Adrenal gland (tissue), 19 donors: ENCODE measurements at places on chromosomes 7 and 10. TPM values are rescaled to one million over a fixed set of nuclear protein-coding genes. Genes with fewer than 3 reads are reported as not detected.

The NEBL gene
- 6.0 TPM for total RNA-seq

The GHRHR gene
- total RNA-seq = 0.33 TPM

The RAB19 gene
- total RNA-seq = not detected

The GIMAP7 gene
- 24.8 TPM for total RNA-seq

The KLF6 gene
- 61.4 TPM for total RNA-seq

The CFAP69 gene
- total RNA-seq = 5.6 TPM

The PHKG1 gene
- 4.2 TPM for total RNA-seq

The NUTM2A gene
- 1.1 TPM for total RNA-seq

The INHBA gene
- 0.64 TPM for total RNA-seq

The NEUROG3 gene
- not detected for total RNA-seq

The C7orf57 gene
- not detected for total RNA-seq

GRCh38 chr7:132592936-132593335 is 16.7 kb upstream of the PLXNA4 start:
- no peak for DNase-seq

DNA sequence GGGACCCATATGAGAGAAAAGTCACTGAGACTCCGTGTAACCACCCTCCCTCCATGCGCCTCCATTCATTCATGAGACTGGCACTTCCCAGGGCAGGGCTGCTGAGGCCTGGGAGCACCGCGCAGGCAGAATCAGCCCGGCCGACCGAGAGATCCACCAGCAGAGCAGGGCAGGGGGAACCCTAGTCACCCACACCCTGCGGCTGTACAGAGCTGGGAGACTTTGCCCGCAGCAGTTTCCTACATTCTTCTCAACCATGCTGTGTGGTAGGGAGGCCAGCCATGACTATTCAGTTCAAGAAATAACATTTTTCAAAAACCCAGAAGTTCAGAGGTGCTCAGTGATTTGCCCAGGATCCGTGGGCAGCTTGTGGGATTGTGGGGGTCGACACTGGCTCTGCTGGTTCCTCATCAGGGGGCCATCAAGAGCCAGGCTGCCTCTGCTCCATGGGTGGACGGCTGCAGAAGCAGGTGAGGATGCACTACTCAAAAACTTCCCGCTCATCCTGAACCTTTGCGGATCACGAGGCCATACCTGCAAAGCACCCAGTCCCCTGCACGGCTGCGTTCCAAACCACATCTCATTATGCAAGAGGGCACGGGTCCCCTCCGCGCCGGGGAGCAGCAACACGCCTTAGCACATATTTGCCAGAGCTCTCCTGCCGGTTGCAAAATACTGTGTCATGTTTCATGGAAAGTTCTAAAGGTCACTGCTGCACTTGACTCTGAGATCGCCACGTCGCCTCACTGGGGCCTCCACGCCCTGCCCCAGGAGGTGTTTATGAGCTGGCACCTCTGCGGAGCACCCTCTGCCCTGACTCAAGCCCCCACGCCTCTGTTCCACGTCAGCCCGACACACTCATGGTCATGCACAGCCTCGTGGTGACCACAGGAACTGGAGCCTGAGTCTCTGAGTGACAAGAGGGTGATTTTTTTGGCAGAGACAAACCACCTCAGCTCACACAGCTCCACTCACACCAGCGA is 132.0 kb downstream of the PRKAG2 start:
- DNase-seq = peak; percentile 25

GRCh38 chr10:31353574-31353973 is 34.6 kb downstream of the ZEB1 start:
- no peak for DNase-seq

DNA sequence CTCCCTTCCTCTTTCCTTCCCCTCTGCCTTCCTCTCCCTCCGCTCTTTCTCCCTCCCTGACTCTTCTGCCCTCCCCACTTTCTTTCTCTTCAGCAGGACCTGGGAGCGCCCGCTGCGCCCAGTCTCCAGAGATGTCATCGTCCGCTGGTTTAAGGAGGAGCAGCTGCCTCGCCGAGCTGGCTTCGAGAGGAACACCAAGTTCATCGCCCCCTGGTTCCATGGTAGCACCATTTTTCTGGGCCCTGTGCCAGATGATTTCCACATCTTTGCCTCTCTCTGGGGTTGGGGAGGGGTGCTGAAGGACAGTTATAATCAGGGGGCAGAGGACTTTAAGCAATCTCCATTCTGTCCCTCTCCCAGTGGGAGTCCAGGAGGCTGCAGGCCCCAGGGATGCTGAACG is 71.6 kb downstream of the SH2D4B start:
- peak; percentile 7 for DNase-seq

- DNase-seq = no peak
Observed at GRCh38 chr7:111026343-111026742, 64.6 kb upstream of the LRRN3 start.

DNA sequence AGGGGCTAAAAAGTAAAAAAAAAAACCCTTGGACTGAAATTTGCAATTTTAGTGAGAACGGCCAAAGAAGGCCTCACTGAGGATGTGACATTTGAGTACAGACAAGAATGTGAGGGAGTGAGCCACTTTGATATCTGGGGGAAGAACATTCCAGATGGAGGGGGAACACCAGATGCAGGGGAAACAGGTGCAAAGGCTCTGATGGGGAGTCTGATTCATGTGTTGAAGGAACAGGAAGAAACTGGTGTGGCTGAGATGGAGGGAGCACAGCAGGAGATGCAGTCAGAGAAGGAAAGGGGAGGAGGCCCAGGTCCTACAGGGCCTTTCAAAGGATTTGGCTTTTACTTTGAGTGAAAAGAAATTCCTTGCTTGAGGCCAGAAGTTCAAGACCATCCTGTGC is 615.7 kb upstream of the NRP1 start:
- DNase-seq = no peak

DNA sequence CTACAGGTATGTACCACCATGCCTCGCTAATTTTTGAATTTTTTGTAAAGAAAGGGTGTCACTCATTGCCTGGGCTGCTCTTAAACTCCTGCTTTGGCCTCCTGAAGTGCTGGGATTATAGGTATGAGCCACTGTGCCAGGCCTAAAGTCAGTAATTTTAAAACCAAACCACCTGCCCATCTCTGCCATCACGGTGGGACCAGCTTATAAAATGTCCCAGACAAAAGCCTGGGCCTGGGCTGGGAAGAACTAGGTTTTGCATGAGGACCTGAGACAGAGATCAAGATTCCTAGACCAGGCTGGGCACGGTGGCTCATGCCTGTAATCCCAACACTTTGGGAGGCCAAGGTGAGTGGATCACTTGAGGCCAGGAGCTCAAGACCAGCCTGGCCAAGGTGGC is 395.6 kb downstream of the CALN1 start:
- DNase-seq = no peak

DNA sequence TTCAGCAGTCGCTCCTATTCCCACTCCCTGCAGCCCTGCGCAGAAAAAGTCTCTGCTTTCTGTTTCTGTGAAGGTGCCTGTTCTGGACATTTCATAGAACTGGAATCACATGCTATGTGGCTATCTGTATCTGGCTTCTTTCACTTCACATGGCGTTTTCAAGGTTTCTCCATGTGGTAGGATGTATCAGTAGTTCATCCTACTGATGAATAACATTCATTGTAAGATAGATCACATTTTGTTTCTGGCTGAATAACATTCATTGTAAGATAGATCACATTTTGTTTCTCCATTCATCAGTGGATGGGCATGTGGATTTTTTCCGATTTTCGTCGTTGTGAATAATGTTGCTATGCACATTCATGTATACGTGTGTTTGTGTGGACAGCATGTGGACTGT is 44.5 kb downstream of the HSPA12A start:
- DNase-seq = no peak

DNA sequence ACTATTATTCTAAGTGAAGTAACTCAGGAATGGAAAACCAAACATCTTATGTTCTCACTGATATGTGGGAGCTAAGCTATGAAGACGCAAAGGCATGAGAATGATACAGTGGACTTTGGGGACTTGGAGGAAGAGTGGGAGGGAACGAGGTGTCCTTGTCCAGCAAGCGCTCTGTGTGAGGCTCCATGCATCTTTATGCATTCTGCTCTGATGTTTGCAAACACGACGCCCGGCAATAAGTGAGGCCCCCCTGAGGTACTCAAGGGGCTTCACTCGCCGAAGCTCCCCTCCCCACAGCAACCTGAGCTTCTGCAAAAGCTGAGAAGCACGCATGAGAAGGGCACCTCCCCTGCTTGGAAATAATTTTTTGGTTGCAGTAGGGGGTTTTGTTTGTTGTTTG is 103.3 kb downstream of the LHPP start:
- no peak for DNase-seq

DNA sequence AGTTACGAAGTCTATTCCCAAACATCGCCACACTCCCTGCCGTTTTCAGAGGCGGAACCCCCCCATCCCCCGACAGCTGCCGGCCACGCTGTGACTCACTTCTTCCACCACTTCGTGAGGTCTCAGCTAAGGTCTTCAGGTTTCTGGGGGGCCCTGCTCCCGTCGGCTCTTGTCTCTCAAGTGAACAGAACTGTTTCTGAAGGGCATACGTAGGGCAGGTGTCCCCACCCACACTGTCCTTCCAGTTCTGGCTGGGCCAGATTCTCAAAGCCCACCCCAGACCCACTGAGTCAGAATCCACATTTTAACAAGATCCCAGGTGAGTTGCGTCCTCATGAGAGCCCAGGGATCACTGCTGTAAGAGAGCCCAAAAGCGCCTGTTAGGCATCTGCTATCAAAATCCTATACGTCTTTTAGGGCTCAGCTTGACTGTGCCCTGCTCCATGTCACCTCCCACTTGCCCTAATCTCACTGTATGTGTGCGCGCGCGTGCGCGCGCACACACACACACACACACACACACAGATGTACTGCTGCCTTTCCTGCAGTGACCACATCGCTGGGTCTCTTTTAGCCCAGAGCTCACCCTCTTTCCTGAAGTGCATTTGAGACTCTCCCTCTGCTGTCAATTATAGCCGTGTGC is 78.8 kb downstream of the PROSER2 start:
- no peak for DNase-seq

DNA sequence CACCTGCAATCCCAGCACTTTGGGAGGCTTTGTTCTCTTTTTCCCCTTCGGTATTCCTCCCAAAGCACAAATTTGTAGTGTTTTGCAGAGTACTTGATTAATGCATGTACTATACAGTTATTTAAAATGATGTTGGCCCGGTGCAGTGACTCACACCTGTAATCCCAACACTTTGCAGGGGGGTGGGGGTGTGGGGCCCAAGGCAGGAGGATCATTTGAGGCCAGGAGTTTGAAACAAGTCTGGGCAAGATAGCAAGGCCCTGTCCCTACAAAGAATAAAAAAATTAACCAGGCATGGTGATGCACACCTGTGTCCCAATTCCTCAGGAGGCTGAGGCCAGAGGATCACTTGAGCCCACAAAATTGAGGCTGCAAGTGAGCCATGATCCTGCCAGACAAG is 26.8 kb upstream of the FOXK1 start:
- no peak for DNase-seq

- no peak for DNase-seq
Observed at GRCh38 chr7:42070068-42070467, 166.9 kb downstream of the GLI3 start.

GRCh38 chr10:62647375-62648092 is 157.0 kb upstream of the ADO start:
- no peak for DNase-seq

DNA sequence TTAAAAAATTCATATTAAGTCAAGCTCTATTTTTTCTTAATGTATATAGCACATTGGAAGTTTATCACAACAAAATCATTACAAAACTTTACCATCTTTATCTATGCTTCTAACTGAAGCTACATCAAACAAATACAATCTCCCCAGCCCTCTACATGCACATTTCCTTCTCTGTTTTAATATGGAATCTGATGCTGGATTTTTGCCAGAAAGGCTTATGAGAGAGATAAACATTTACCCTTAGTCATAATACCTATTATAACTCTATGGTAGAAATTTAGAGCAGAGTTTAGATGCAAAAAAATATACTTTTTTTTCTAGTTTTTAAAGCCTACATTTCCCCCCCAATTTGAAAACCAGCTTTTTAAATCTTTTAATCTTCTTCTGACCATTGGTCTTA is 1198.6 kb downstream of the GATA3 start:
- no peak for DNase-seq

GRCh38 chr10:78116361-78116760 is 82.7 kb downstream of the RPS24 start:
- DNase-seq = no peak

GRCh38 chr7:90719155-90719554 is 123.0 kb downstream of the CDK14 start:
- no peak for DNase-seq

DNA sequence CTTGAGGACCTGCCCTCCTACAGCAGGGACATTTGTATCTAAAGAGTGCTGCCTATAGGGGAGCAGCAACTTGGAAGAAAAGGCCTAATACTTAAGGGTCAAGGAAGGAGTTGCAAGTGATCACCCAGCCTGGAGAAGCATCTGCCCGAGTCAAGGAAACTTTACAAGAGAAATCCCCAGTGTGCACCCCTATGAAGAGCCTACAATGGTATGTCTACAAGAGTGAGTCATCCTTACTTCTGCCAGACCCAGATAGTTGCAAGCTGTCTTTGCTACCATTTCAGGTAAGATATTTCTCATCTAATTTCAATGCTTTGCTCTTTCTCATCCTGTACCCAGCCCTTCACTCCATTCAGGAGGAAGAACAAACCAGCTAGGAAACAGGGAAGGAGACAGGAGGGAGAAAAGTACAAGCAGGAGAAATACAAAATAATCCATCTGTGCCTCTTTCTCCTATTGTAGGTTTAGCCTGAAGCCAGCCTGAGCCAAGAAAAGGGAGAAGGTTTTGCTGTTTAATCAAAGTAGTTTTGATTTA is 34.4 kb upstream of the AGR3 start:
- no peak for DNase-seq

- no peak for DNase-seq
Observed at GRCh38 chr7:122305475-122306319, 1.1 kb upstream of the FEZF1 start.

DNA sequence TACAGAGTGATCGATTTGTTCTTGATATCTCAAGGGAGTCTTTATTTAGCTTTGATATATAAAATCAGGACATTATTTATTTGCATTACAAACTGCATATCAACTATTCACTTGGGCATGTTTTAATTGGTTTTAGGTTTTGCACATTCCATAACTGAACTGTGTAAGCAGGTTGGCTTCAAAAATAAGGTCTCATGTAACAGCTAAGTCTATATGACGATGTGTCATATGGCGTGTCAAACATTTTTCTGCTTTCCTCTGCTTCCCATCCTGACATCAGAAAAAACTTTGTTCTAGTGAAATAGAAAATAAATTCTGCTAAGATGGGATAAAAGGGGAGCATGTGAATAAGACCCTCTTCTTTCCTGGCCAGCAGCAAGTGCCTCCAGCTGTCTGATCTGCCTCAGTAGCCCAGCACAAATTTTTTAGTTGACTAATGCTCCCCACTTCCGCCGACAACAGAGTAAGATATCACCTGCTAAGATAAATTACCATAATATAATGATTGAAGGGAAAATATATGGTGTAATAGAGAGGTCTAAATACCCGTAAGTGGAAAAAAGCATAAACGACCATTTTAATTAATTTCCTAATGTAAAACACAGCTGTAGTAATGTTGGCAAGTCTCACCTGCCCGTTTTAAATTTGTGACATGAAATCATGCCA is 180.5 kb downstream of the TAX1BP1 start:
- no peak for DNase-seq

DNA sequence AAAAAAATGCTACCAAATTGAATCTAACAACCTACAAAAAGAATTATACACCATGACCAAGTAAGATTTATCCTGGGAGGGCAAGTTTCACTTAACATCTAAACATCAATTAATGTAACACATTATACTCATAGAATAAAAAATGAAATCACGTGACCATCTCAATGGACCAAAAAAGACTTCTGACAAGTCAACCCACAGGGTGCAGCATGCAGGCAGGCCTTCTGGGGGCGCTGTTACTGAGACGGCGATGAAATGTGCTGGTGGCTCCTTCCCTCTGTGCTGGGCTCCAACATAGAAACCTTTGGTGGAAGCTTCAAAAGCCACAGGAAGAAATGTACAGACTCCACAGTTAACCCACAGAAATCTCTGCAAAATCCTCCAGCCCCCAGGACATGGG is 103.1 kb downstream of the INHBA start:
- DNase-seq = no peak
